ENCODE measurements at places on chromosomes 7 and 10. TPM values are rescaled to one million over a fixed set of nuclear protein-coding genes. Genes with fewer than 3 reads are reported as not detected.

Gene DDC
- total RNA-seq = not detected

Gene UCMA
- total RNA-seq = not detected

Gene AS3MT
- total RNA-seq = 5.2 TPM

Gene MSMB
- 7.2 TPM for total RNA-seq

Gene UCN3
- total RNA-seq = not detected

Gene TACC2
- 26.1 TPM for total RNA-seq

Gene CYP3A7
- 2.3 TPM for total RNA-seq

Gene PON1
- not detected for total RNA-seq

Gene CTAGE4
- total RNA-seq = 31.5 TPM

Gene PKD1L1
- total RNA-seq = 0.33 TPM

Gene MEPCE
- total RNA-seq = 26.5 TPM

Gene CFAP70
- total RNA-seq = 10.4 TPM

Gene FAM25G
- total RNA-seq = not detected

Gene ADRA2A
- total RNA-seq = 18.4 TPM

Gene TDRD1
- under 0.01 TPM for total RNA-seq

Gene TMEM178B
- total RNA-seq = 0.64 TPM

Gene IDI2
- total RNA-seq = not detected

Gene KLHDC10
- 28.0 TPM for total RNA-seq

Gene KLF6
- total RNA-seq = 132 TPM

Gene MRLN
- total RNA-seq = not detected

Gene PROSER2
- 8.5 TPM for total RNA-seq

Gene VIPR2
- 14.0 TPM for total RNA-seq

Gene KAZALD1
- total RNA-seq = 2.8 TPM

Gene TUBAL3
- not detected for total RNA-seq

Gene HECW1
- 0.66 TPM for total RNA-seq

Gene SSC4D
- 1.9 TPM for total RNA-seq

Gene SPACDR
- total RNA-seq = not detected

Gene UFSP1
- 4.2 TPM for total RNA-seq

Gene AHR
- 146 TPM for total RNA-seq

Gene NOLC1
- 82.8 TPM for total RNA-seq

Gene MRC1
- 13.8 TPM for total RNA-seq

Gene NME8
- not detected for total RNA-seq

Gene FKBP6
- total RNA-seq = not detected

Gene CD36
- 919 TPM for total RNA-seq

Gene INA
- not detected for total RNA-seq

Gene ZNF467
- total RNA-seq = 5.0 TPM

Gene TWIST1
- 7.2 TPM for total RNA-seq

Gene GPAM
- total RNA-seq = 26.3 TPM
